Aorta (tissue), 5 donors: ENCODE measurements at places on chromosomes 5 and 9. TPM values are rescaled to one million over a fixed set of nuclear protein-coding genes. Genes with fewer than 3 reads are reported as not detected.

GRCh38 chr5:91033370-91033769 lies 349.7 kb downstream of the ARRDC3 start:
- no peaks in the 10 kb centered on the region for H3K4me1 ChIP-seq
- no peak overlapping the region for H3K4me3 ChIP-seq
- no peak overlapping the region for H3K27ac ChIP-seq
- DNase-seq = no peak
- no peaks in the 10 kb centered on the region for H3K36me3 ChIP-seq

- H3K4me1 ChIP-seq = peaks cover 4% of the 10 kb centered on the region
- no peak overlapping the region for H3K4me3 ChIP-seq
- H3K27me3 ChIP-seq = no peaks in the 10 kb centered on the region
- no peaks in the 10 kb centered on the region for H3K36me3 ChIP-seq
- DNase-seq = no peak
These were observed 46.5 kb upstream of the TNFAIP8 start for GRCh38 chr5:119309326-119309725.

DNA sequence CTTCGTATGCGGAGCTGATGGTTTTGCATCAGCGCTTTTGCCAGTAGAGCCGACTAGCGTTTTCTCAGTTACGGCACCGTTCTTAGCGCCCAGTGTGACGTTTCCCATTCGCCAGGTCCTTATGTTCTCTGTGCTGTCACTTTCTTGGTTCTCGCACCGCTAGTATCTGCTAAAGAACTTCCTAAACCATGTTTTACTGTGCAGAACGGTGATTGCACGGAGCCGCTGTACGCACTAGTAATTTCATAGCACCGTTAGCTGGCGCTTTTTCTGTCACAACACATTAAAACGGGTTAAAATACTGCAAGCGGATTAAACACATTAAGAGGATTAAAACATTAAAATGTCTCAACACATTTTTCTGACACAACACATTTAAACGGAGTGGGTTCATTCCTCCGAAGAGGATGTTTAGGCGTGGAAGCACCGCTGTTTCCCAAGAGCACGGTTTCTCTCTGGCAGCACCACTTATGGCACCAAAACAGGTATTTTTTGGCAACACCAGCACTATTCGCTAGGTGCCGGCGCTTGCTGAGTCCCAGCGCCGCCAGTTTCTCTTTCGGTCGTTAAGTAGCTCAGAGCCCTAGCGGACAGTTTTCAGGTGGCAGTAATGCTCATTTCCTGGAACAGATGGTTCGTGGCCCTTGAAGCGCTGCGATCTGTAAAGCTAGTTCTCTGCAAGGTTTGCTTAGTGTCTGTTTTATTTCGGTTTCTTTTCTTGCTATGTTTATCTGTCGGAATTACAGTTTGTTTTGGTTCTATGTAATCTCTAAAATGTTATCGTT lies 20.3 kb downstream of the ANXA2R start:
- no peak overlapping the region for H3K27ac ChIP-seq
- no peak for DNase-seq
- no peaks in the 10 kb centered on the region for H3K27me3 ChIP-seq

DNA sequence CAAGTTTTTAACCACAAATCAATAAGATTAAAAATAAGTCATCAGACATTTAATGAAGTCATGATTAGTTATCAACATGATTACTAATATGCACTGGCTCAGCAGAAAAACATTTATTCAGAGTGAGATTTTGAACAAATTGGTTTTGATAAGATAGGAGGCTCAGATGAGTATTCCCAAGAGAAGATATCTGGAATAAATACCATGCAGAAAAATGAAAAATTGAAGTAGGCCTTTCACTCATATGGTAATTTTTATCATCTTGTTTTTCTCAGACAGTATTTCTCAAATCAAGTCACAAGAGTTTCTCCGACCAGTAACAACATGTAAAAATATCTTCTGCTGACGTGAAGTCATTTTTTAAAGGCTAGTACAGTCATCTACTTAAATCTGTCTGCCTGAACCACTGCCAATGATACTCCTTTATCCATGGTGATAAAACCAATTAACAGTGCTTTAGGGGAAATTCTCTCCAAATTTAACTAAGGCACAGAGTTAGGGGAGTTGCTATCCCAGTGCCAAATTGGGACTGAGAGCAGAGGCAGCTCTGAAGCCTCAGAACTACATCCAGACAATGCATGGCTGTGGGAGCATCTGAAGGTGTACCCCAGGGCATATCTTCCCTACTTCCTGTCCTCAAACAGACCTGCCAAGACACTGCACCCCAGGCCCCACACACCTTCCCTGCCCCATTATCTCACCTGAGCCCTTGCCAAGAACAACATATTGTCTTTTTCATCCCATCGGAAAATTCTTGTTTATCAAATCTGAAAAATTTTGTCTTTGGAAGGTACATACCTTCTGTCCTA lies 105.5 kb upstream of the TSLP start:
- no peak for DNase-seq
- H3K36me3 ChIP-seq = no peaks in the 10 kb centered on the region
- no peaks in the 10 kb centered on the region for H3K27me3 ChIP-seq
- no peaks in the 10 kb centered on the region for H3K4me1 ChIP-seq
- no peak overlapping the region for H3K27ac ChIP-seq

DNA sequence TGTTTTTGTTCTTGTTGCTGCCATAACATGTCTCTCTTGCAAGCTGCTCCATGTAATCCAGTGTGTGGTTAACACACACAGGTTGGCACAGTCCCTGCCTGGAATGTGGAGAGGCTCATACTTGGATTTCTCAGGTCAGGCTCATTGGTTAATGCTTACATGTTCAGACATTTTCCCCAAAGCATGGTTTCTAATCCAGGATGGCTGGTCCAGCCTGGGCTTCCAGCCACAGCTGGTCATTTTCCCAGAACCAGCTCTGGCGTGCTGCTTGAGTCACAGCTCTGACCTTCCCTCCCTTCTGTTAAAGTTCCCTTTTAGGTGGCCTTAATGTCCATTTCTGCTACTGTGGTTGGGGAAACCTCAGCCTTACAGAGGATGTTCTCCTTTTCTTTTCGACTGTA lies 294.3 kb downstream of the TAF11L14 start:
- H3K4me1 ChIP-seq = no peaks in the 10 kb centered on the region
- H3K36me3 ChIP-seq = no peaks in the 10 kb centered on the region
- H3K27me3 ChIP-seq = no peaks in the 10 kb centered on the region
- H3K27ac ChIP-seq = no peak overlapping the region
- peak; percentile 78 for DNase-seq
- H3K4me3 ChIP-seq = no peak overlapping the region

GRCh38 chr5:1687301-1687970 lies 112.2 kb downstream of the MRPL36 start:
- H3K27me3 ChIP-seq = no peaks in the 10 kb centered on the region
- H3K27ac ChIP-seq = no peak overlapping the region
- H3K4me1 ChIP-seq = no peaks in the 10 kb centered on the region
- no peaks in the 10 kb centered on the region for H3K36me3 ChIP-seq
- no peak for DNase-seq

DNA sequence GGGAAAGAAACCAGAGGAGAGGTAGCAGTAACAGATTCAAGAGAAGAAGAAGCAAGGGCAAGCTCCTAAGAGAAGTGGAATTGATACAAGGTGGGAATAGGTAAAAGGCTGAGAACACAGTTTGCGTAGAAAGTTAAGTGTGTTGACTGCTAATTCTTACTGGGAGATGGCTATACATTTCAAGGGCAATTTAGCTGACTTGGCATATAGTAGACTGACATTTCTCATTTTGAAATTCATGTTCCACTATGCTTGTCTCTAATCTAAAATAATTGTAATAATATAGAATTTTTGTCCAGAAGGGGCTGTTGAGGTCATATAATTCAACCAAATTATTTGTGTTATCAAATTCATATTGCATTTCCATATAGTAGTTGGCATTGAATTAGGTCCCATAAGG lies 144.0 kb downstream of the ATG10 start:
- H3K27me3 ChIP-seq = no peaks in the 10 kb centered on the region
- DNase-seq = no peak
- no peaks in the 10 kb centered on the region for H3K36me3 ChIP-seq

DNA sequence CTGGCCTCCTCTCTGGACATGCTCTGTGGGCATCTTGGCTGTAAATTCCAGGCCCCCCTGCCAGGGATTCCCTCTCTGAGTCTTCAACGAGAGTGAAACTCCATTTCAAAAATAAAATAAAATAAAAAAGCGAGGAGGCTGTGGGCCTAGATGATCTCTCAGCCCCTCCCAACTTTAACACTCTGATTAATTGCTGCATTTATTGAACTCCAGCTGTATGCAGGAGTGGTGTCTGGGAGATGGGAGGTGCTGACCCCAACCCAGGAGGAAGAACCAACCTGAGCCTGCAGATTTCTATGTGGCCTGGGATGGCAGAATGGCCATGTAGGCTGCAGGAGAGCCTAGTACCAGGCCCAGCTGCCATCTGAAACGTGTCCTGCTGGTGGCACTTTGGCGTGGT lies 154.5 kb upstream of the IER5L start:
- no peaks in the 10 kb centered on the region for H3K27me3 ChIP-seq
- no peaks in the 10 kb centered on the region for H3K36me3 ChIP-seq
- DNase-seq = no peak
- no peak overlapping the region for H3K4me3 ChIP-seq
- H3K27ac ChIP-seq = peak overlapping the region; percentile 37
- no peaks in the 10 kb centered on the region for H3K4me1 ChIP-seq

DNA sequence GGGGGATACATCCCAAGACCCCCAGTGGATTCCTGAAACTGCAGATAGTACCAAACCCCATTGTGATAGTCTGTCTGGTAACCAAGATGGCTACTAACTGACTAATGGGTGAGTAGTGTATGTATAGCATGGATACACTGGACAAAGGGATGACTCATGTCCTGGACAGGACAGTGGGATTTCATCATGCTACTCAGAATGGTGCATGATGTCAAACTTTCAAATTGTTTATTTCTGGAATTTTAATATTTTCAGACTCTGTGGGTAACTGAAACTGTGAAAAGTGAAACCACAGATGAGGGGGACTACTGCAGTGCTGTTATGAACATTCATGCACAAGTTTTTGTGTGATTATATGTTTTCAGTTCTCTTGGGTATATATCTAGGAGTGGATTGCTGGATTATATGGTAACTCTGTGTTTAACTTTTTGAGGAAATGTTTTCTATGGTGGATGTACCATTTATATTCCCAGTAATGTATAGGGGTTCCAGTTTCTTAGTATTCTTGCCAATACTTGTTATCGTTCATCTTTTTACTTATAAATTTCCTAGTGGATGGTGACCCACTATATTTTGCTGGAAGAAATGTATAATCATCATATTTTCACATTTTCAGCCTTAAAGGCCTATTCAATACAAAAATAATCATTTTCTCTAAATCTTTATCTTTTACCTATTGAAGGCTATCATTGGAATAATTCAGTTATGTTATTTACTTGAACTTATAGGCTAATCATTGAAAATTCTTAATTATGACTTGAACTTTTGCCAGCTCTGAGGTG lies 140.9 kb downstream of the NR3C1 start:
- no peaks in the 10 kb centered on the region for H3K27me3 ChIP-seq
- no peak for DNase-seq
- no peak overlapping the region for H3K27ac ChIP-seq

DNA sequence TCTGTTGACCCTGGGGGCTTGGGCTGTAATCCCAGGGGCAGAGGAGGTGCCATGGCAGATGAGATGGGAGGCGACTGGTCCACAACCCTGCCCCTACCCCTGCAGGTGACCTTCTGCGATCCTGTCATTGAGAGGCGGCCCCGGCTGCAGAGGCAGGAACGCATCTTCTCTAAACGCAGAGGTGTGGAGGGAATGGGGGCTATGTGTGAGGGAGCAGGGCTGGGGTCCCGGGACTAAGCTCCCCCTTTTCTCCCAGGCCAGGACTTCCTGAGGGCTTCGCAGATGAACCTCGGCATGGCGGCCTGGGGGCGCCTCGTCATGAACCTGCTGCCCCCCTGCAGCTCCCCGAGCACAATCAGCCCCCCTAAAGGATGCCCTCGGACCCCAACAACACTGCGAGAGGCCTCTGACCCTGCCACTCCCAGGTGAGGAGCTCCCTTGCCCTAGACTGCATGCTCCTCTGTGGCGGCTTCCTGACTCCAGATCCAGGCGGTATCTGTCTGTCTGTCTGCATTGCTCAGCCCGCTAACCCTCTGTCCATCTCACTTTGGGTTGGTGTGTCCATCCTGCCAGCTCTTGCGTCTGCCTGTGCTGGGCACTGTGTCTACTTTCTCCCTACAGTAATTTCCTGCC lies 9.9 kb downstream of the ZDHHC12 start:
- no peaks in the 10 kb centered on the region for H3K27me3 ChIP-seq
- H3K27ac ChIP-seq = no peak overlapping the region
- peak; percentile 35 for DNase-seq

- H3K27ac ChIP-seq = no peak overlapping the region
- DNase-seq = no peak
- H3K27me3 ChIP-seq = no peaks in the 10 kb centered on the region
- H3K4me1 ChIP-seq = no peaks in the 10 kb centered on the region
These were observed 7.4 kb upstream of the DCTN4 start for GRCh38 chr5:150766251-150766650.

DNA sequence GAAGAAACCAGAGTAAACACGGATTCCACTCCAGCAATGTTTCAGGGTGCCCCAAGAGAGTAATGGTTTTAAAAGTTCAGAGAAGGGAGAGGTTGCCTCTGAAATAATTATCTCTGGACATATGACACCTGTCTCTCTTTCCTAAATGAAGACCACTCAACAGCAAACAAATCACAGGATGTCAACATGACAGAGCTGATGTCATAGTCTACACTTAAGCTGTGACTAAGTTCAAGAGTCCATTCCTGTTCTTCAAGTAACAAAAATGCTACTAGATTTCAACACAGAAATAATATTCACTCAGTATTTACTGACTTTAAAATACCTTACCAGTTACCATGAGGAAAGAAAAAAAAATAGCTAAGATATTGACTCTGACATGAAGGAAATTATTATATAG lies 44.7 kb upstream of the SLC30A5 start:
- DNase-seq = no peak
- no peaks in the 10 kb centered on the region for H3K27me3 ChIP-seq
- H3K4me3 ChIP-seq = no peak overlapping the region

GRCh38 chr9:79809316-79809876 lies 237.6 kb downstream of the TLE4 start:
- H3K27ac ChIP-seq = no peak overlapping the region
- no peak for DNase-seq
- no peaks in the 10 kb centered on the region for H3K27me3 ChIP-seq
- H3K36me3 ChIP-seq = no peaks in the 10 kb centered on the region
- H3K4me1 ChIP-seq = peaks cover 1% of the 10 kb centered on the region
- no peak overlapping the region for H3K4me3 ChIP-seq

GRCh38 chr5:139768807-139769465 lies 26.7 kb upstream of the PSD2 start:
- H3K27me3 ChIP-seq = no peaks in the 10 kb centered on the region
- H3K4me3 ChIP-seq = no peak overlapping the region
- DNase-seq = no peak
- no peak overlapping the region for H3K27ac ChIP-seq

PALM2AKAP2 gene
- total RNA-seq = 58.1 TPM

IL9 gene
- not detected for total RNA-seq

KCNT1 gene
- 0.16 TPM for total RNA-seq

TSLP gene
- total RNA-seq = 1.5 TPM

NEUROG1 gene
- total RNA-seq = not detected

SLC25A25 gene
- total RNA-seq = 40.9 TPM

MEGF10 gene
- 0.72 TPM for total RNA-seq

UBE2QL1 gene
- 3.3 TPM for total RNA-seq
